ENCODE measurements at places on chromosomes 7 and 10.

GRCh38 chr7:18770154-18770811 is 274.7 kb downstream of the HDAC9 start:
- no peak for DNase-seq

- DNase-seq = no peak
Measured at GRCh38 chr10:5508786-5509185, 9.4 kb upstream of the CALML5 start.

- DNase-seq = peak; percentile 50
Measured at GRCh38 chr10:76309070-76309469, 877.6 kb downstream of the LRMDA start.

DNA sequence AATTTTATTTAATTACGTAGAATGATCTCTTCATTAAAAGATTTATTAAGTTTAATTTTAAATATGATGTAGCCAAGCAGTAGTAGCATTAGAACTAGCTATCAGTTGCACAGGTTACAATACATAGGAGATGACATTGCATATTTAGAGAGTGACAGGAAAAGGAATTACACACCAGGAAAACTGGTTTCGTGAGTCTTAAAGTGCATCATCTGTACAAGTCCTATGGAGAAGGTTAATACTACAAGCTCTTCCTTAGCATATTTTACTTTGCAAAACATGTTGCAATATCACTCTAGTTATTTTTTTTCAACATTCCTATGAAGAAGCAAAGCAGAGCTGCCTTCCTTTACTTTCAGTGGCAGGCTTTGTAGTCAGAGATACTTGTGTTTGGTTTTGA is 20.2 kb upstream of the SEM1 start:
- no peak for DNase-seq

DNA sequence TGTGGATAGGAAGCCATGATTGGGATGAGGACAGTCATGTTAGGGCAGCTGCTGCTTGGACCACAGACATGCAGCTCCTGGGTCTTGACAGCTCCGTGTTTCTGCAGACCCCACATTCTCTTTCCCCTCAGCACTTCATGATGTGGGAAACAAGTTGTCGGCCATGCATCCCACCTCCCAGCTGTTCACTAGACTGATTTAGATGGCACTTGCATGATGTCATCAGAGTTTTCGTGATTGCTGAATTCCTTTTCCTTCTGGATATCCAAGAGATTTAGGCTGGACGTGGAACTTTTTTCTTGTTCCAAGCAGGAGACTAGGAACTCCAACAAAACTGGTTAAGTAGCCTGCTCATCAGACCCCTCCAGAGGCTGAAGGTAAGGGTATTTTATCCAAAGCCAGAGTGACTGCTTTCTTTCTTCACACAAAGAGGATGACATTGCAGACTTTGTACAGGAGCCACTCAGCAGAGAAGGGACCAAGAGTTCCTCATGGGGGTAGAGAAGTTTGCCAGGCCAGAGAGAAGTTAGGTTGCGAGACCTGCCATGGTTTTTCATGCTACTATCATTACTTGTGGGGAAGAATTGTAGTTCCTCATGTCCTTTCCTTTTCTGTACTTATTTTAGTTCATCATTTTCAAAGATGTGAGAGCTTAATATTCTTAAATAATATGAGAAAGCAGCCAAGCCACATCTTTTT is 117.7 kb upstream of the GJD4 start:
- no peak for DNase-seq

- no peak for DNase-seq
Measured at GRCh38 chr7:12162415-12163113, 48.5 kb upstream of the TMEM106B start.

DNA sequence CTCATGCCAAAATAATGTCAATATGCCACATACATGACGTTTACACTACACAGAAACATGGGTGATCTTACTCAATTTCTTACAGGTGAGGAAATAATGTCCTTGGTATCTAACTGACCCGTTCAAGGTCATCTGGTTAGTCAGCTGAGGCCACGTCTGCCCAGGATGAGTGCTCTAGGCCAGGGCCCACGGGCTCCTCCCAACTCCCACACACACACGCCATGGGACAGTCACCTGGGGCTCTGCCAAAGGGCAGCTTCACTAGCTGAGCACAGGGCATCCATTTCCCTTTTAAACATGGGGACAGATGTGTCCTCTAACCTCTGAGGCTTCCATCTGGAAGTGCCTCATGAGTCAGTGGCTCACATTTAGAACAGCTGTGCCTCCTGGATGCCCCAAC is 123.9 kb downstream of the TNS3 start:
- DNase-seq = no peak

- no peak for DNase-seq
Measured at GRCh38 chr7:37633048-37633447, 50.5 kb upstream of the GPR141 start.

DNA sequence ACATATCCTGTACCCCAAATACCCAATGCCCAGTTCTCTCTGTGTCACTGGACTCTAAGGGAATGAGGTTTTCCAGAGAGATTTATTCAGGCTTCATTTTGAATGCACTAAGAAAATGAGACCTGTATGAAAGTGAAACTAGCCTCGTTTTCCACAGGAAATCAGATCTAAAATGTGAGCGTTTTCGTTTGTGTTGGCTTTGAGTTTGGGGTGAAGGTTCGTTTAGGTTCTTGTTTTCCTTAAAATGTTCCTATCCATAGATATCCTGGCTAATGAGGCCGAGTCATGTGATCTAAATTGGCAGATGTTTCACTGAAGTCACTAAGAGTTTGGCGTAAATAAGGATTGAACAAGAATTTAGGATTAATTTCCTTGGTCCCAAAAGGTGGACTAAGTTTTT is 90.9 kb upstream of the BMPER start:
- DNase-seq = no peak

GRCh38 chr7:148035950-148036349 is 554.6 kb upstream of the C7orf33 start:
- no peak for DNase-seq

DNA sequence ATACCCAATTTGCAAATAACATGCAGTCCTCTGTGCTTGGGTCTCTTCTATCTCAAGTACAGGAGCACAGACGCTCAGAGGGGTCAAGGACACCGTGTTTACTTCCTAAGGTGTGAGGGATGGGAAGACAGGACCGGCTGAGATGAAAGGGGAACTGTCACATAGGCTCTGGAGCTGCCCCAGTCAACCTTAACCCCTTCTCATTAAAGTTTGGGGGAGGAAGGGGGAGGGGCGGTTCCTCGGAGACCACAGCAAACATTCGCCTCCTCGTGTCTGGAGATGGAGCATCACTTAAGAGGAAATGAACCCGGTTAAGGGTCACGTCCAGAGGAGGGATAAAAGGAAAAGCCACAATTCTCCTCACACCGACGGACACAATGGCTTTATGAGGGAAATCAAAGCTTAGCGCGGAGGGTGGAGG is 1.1 kb downstream of the SH3PXD2A start:
- DNase-seq = no peak

DNA sequence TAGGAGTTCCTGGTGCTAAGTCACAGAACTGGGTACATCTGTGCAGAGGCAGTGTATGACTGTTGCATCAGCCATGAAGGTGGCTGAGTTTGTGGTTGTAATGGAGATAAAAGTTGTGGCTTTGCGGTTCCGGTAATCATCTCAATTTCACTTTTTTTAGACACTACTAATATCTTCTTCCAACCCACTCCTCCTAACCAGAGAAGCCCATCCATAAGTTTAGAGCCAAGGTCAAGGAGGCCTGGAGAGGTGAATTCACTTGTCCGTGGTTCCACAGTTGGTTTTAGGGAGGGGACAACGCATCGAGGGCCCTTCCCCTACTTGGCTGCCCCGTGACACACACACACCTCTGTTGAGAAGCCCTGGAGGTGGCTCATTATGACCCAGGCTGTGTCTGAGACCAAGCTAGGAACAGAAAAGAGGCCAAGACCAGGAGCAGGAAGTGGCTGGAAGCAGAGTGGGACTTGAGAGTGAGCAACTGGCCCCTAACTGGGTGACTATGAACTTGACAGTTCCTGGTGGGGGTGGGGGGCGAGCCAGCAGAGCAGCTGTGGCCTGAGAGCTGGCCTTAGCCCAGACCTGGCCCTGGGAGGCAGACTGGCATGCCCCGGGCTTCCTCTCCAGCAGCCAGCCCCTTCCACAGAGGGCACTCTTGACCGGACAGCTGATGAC is 66.8 kb upstream of the COL13A1 start:
- no peak for DNase-seq

- DNase-seq = no peak
Measured at GRCh38 chr7:123757095-123757494, 8.3 kb upstream of the WASL start.

DNA sequence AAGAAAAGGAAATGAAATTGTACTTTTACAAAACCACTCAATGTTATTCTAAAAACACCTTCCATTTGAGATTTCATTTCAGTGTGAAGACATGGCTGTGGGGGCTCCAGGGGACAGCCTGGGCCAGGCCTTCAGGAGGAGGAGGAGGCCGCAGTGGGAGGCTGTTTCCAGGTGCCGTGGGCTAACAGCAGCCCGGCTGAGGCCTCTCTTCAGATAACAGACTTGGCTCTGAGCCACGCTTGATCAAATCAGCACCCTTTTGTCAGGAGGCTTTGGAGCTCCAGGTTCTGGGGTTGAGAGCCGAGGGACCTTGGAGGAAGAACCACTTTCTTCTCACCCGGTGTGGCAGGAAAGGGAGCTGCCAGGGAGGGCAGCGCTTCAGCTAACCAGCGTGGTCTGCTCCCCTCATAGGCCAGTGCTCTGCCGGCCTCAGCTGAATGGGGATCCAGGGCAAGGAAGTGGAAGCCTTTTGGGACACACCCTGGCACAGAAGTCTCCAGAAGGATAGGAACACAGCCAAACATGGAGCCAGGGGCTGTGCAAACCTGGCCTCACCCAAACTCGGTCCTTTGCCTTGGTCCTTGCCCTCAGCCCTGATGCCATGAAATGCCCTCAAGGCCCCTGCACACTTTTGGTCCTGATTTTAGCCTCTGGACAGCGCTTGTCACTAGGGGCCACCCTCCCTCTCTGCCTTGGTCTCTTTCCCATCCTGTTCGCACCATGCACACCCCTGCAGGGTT is 23.5 kb upstream of the CHST15 start:
- no peak for DNase-seq

GRCh38 chr10:80274396-80275134 is 14.9 kb downstream of the MAT1A start:
- DNase-seq = no peak

- DNase-seq = peak; percentile 84
Measured at GRCh38 chr7:80135309-80136104, 876 bp downstream of the GNAI1 start.

DNA sequence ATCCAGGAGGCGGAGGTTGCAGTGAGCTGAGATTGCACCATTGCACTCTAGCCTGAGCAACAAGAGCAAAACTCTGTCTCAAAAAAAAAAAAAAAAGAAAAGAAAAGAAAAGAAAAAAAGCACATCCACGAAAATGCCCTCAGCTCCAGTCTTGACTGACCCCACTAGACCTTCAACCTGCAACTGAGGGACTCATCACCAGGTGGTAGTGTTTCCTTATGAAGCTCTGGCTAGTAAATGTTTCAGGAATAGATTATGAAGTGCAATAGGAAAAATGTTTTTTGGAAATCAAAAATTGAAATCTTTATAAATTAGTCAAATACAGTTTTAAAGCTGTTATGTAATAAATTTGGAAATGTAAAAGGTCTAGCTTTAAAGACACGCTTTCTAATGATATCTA is 22.4 kb downstream of the TLL2 start:
- DNase-seq = no peak

GRCh38 chr10:13382703-13383398 is 34.8 kb upstream of the SEPHS1 start:
- peak; percentile 42 for DNase-seq

DNA sequence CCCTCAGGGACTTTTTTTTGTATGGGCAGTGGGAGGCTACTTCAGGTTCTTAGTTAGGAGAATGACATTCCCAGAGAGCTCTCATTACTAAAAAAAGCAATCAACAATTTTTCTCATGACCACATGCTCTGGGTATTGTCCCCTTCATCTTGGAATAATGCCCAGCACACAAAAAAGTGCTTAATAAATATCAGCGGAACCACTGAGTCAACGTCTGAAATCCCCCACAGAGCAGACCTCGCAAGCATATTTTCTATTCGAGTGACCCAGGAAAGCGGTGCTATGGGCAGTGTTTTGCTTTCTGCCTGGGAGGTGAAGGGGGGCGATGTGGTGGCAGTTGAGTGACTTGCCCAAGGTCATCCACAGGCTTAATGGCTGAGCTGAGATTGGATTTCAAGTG is 493.4 kb upstream of the ZMIZ1 start:
- no peak for DNase-seq

- DNase-seq = peak; percentile 8
Measured at GRCh38 chr10:49837685-49838084, 75.6 kb upstream of the OGDHL start.

DNA sequence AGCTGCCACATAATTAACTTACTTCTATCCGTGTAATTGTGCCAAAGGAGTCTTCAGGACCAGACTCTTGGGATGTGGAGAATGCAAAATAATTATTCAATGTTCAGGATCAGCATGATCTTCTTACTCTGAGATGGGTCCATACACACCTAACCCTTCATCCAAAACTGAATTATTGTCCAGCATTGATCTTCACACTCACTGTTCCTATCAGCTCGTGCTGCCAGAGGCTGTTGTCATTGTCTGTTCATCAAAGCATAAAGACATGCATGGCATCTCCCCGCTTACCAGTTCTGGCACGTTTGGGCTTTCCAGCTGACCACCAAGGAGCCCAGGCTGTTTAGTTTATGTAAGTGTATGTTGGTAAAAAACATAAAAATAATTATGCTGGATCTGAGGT is 1090.7 kb downstream of the DNAJB9 start:
- DNase-seq = no peak

All from right kidney (tissue), 9 donors.